ENCODE measurements at places on chromosomes 1 and 21.

DNA sequence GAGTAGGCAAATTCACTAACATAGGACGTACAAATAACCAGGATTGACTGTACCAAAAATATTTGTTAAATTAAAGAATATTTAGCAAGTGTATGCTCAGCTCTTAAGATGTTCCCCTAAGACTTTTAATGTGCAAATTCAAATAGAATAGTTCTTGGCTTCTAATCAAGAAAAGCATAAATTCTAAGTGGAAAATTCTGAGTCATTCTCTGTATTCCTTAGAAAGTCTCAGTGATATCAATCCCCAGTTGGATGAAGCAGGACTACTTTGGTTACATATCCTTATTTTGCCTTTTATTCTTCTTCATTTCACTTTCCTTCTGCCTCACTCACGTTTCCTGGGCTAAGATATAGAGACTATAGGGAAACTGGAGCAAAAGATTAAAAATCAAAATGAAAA lies 130.2 kb downstream of the IFI44 start:
- DNase-seq: no peak

GRCh38 chr1:33872275-33872674 lies 8.4 kb downstream of the HMGB4 start:
- no peak for DNase-seq

DNA sequence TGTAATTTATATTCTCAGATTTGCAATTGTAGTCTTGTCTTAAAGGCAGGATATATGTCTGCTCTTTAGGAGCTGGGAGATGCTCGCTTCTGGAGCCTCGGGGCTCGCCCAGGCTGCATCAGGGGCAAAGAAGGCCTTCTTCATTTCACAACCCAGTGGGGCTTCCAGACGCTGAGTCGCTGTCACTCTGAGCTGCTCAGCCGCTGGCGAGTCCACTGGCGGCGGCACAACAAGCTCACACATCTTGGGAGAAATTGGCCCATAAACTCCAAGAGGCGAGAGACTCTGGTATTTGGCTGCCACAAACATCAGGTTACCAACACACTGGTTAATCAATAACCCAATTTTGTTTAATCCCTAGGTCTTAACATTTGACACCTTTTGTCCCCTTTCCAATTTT lies 216.6 kb downstream of the ATG4C start:
- DNase-seq: no peak

GRCh38 chr1:235502601-235503402 lies 1.4 kb downstream of the B3GALNT2 start:
- peak; percentile 17 for DNase-seq

DNA sequence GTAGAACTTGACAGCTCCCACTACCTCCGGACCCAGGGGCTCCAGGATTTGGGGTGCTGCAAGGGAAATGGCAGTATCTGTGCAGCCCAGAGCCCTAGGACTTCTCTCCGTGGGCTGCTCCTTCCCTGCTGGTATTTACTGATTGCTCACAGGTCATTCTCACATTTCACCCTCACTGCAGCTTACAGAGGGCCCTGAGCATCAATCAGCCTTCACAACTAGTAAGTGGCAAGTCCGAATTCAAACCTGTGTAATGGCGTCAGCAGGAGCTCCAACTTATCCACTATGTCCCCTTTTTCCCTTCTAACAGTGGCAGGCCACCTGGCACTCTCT lies 32.4 kb downstream of the PIK3C2B start:
- no peak for DNase-seq

GRCh38 chr1:22053861-22054770 lies 1.6 kb downstream of the CDC42 start:
- DNase-seq: no peak

DNA sequence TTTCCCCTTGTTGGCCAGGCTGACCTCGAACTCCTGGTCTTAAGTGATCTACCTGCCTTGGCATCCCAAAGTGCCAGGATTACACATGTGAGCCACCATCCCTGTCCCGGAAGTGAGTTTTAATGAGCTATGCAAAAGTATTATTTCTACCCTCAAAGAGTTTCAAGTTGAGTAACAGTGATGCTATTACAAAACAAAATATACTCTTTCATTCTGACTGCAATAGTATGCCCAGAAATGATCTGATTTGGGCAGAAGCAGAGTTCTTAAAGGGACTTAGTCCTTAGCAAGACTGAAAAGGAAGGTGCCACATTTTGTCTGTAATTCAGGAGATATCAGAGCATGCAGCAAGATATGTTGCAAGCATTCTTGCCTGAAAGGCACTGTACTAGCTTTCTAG lies 375.4 kb downstream of the NUF2 start:
- no peak for DNase-seq

DNA sequence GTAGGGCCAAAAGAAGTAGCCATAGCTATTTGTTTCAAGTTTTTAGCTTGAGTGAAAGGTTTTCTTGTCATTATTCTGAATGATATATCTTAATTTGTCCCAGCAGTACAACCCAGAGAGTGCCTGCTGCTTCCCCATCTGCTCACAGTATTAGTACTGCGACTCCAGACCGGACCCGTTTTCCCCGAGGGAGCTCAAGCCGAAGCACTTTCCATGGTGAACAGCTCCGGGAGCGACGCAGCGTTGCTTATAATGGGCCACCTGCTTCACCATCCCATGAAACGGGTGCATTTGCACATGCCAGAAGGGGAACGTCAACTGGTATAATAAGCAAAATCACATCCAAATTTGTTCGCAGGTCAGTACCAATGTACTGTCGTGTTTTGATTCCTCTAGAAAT lies 37.2 kb upstream of the C1orf115 start:
- DNase-seq: no peak

GRCh38 chr1:42756956-42757891 lies 9.6 kb downstream of the P3H1 start:
- peak; percentile 72 for DNase-seq

DNA sequence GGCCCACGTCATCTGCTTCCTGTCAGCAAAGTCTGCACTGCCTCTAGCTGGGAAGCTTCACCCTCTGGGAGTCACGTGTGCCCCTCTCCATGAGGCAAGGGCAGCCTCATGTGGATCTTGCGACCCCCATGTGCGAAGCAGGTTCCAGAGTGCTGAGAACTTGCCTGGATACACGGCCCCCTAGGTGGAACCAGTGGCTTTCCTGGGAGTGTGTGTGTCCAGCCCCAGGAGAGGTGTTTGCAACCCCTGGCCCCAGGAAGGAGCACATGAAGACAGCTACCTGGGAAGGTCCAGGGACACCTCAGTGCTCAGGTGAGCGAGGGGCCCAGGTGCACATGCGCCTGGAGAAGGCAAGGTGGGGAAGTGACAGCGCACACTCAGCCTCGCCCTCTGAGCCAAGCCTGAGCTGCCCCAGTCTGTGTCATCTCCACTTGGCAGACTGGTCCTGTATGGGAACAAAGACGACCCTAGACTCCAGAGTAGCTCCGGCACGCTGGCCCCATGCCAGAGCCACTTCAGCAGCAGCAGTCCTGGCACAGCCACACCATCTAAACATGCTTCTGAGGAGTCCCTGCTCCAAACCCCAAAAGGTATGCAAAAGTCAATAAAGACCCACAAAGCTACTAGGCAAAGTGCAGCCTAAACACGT lies 8.9 kb downstream of the LSS start:
- DNase-seq: no peak

- no peak for DNase-seq
Measured at GRCh38 chr1:12630946-12631530, 12.8 kb upstream of the AADACL4 start.

GRCh38 chr1:201475130-201475529 lies 6.1 kb upstream of the PHLDA3 start:
- no peak for DNase-seq

DNA sequence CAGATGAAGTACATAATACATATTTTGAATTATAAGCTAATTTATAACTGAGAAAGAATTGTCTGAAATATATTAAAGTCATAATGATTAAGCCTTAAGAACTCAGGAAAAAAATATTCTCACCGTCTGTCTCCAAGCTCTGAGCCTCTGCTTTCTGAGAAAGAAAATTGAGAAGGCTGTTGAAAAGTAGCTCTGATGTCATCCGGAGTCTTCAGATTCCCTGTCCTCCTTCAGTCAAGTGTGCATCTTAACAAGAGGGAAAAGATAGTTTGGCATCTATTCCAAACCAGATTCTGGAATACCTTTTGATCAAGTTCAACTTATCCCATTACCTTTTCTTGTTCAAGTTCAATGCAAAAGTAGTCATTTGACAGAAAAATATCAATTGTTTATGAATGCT lies 50.6 kb downstream of the NRIP1 start:
- no peak for DNase-seq

DNA sequence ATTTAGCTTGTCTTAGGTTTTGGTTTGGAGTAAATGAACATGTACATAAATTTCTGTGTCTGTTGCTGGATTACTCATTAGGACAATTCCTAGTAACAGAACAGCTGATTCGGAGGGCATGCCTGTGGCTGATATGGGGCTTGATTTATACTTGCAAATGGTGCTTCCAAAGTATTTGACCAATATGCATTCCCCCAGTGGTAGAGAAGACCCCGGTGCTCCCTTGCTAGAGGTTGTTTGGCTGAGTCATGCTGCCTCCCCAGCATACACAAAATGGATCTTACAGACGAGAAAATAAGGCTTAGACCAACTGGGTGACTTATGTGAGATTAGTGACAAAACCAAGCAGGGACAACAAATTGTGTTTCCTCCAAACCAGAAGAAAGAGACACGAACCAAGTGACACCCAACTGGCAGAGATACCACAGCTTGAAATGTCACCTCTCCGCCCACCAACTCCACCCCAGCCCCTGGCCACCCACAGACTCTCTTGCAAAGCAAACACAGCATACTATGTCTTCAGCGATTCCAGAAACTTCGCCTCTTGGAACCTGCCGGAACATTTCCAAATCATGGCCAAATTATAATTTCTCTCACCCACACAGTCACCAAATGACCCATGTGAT lies 75.9 kb upstream of the ETS2 start:
- DNase-seq: peak; percentile 9

DNA sequence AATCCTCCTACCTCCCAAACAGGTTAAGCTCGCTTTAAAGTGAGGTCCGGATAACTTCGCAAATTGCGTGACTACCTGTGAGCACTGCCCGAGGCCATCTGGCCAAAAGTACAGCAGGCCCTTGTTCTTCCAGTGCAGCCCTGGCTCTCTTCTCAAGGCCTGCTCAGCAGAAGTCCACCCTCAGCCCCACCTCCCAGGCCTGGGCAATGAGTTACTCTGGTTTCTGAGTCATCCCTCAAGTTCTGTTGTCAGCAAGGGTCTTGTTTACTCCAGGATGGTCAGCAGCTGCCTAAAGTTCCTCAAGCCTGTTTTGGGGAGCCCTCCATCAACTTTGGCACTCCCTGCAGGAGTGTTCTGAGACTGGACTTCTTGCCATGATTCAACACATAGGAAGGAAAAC lies 101.7 kb downstream of the BCAR3 start:
- DNase-seq: peak; percentile 77

DNA sequence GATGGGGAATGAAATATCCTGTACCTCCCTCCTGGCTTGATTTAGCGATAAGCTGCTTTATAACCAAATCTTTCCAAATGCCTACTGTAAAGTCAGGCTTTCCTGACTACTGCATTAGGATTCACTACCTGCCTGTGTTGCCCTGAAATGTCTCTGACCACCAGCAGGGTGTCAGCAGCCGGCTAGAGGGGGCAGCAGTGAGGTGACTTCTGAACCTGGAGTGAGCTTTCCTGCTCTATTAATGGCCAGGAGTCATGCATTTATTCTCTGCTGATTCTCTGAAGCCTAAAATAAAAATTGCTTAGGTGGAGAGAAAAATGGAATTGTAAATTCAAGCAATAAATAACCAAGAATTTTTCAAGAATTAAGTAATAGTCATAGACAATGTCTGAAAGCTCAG lies 2.5 kb downstream of the BACE2 start:
- peak; percentile 55 for DNase-seq
